ENCODE measurements at places on chromosomes 6 and 20.

GRCh38 chr6:43768983-43769525 lies 957 bp upstream of the VEGFA start:
- DNase-seq, result no peak

DNA sequence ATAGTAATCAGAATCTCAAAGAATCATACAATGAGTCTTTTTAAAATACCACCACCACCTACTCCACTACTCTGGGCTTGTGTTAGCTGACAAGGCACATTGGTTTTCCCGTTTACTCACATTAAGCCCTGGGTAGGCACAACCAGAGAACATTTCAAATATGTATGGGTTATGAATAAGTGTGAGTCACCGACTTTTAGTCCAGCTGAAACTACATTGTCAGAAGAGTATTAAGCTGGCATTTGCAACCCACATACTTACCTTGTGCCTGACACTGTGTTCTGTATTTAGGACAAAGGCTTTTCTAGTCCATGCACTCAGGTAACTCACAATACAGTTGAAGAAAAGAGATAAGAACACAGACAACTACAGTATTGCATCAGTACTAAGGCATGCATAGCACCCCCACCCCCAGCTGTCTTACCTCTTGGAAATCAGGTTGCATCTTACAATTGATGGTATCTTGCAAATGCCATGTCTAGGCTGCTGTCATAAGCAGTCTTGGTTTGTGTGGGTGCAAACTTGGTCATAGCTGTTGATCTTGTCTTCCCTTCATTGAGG lies 40.3 kb upstream of the AHI1 start:
- DNase-seq, result no peak

- DNase-seq, result no peak
These were observed 257.6 kb downstream of the NFATC2 start for GRCh38 chr20:51284871-51285270.

- DNase-seq, result no peak
These were observed 50.6 kb upstream of the COL9A1 start for GRCh38 chr6:70353448-70353847.

DNA sequence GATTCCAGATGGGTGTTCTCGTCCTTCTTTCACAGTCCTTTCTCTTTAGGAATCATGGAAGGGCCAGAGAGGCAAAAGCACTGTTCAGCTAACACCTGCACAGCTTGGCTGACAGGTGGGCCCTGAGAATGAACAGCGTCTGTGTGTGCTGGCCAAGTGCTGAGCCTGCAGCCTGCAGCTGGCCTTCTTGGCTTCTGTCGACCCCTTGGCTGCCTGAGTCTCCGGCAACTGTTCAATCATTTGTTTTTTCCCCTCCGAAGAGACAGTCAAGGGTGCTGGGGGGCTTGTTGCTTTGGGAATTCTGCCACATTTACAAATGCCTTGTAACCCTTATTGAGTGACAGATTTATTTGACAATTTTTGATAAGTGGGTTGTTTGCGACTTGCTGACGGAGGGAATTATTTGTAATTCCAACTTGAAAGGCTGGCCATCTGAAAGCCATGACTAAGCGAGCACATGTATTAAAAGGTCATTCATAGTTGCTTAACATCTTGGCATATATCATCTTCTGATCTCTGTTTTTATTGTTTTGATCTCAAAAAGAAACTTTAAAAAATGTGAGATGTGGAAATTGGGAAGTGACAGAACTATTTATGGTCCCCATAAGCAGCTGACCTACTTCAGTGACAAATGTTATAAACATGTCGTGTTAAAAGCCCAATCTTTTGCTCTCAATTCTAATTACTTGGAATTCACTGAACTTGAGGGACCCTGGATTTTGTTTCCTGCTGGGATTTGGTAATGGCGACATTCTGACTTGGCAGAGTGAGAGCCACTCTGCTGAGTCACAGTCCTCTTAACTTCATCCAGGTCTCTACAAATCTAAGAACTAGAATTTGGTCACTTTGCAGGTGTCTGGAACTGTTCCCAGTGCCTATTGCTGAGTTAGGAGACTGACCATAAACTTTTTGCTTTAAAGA lies 41.9 kb upstream of the FERMT1 start:
- no peak for DNase-seq

GRCh38 chr20:62845416-62846160 lies 16.0 kb downstream of the TCFL5 start:
- no peak for DNase-seq

DNA sequence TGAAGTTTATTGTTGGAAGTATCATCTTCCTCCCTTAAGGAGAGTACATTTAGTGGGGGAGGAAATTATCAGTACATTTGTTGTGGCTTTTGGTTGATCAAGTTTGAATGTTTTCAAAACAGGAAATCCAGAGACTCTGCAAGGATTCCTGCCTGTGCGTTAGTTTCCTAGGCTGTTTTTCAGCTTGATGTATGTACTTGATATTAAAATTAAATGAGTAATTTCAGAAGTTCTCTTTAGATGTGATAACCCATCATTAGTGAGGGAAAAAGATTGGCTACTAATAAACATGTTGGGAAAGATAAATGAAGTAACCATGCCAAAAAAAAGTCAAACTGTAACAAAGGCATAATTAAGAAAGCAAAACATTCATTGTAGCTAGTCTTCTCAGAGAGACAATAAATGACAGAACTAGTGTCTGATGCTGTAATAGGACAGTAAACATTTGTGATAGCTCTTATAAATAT lies 88.0 kb upstream of the TULP1 start:
- no peak for DNase-seq

GRCh38 chr6:107612762-107613415 lies 123.0 kb downstream of the SOBP start:
- no peak for DNase-seq

GRCh38 chr6:166597711-166598440 lies 11.4 kb upstream of the RAMACL start:
- DNase-seq, result no peak

All from NAMALWA (cell line).